ENCODE measurements at places on chromosomes 5 and 9.

- no peak for DNase-seq
- H3K27me3 ChIP-seq: peaks cover 9% of the 10 kb centered on the region
- H3K36me3 ChIP-seq: no peaks in the 10 kb centered on the region
- H3K4me1 ChIP-seq: no peaks in the 10 kb centered on the region
- H3K27ac ChIP-seq: no peak overlapping the region
Measured at GRCh38 chr9:69649566-69650250, 22.5 kb downstream of the APBA1 start.

GRCh38 chr9:94932652-94933510 lies 206.4 kb downstream of the AOPEP start:
- H3K36me3 ChIP-seq: peaks cover 1% of the 10 kb centered on the region
- no peak overlapping the region for H3K27ac ChIP-seq
- no peak for DNase-seq
- H3K4me3 ChIP-seq: no peak overlapping the region
- peaks cover 4% of the 10 kb centered on the region for H3K4me1 ChIP-seq
- H3K27me3 ChIP-seq: no peaks in the 10 kb centered on the region

- no peaks in the 10 kb centered on the region for H3K4me1 ChIP-seq
- H3K27ac ChIP-seq: no peak overlapping the region
- H3K36me3 ChIP-seq: no peaks in the 10 kb centered on the region
- H3K27me3 ChIP-seq: peaks cover 40% of the 10 kb centered on the region
- H3K4me3 ChIP-seq: no peak overlapping the region
- DNase-seq: no peak
Measured at GRCh38 chr5:123490974-123491373, 21.0 kb upstream of the CSNK1G3 start.

DNA sequence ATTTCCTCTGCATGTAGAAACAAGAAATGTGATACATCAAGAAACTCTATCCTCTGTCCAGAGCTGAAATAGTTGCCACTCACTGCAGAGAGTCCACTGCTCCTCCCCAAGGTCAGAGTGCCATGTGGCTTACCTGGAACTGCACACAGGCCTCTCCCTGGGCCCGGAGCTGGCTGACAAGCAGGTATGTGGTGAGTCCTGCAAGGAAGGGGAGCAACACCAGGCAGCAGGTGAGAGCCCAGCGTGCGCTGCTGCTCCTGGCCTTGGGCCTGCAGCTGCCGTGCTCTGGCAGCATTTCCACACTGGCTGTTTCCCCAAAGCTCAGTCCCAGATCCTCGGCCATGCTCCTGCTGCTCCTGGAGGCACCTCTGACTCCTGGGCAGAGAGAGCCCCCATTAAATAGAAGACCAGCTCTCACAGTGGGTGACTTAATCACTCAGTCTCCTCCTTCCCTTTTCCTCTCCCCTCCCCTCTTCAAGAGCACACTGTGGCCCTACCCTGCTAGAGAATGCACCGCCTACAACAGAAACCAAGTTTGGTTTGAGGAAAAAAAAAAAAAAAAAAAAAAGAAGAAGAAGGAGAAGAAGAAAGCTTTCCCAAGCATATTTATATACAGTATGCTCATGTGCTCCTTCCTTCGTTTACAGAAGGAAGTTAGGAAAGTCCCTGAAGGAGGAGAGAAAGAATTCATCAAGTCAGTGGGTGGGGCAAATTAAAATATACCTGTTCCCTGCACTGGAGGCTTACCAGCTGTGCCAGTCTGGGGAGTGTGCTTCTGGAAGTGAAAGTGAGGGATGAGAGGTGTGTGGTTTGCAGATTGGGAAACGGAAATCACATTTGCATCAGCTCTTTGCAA lies at the start of gene TNFSF15:
Gene TNFSF15, minus strand, starts transcription at position 370 of the 856 bp plus-strand sequence. Its CDS starts 27 bp downstream, at position 343.
- H3K4me1 ChIP-seq: peaks cover 48% of the 10 kb centered on the region
- H3K27me3 ChIP-seq: peaks cover 17% of the 10 kb centered on the region
- peak; percentile 80 for DNase-seq
- peak within 1 kb of the TSS; percentile 39 for H3K27ac ChIP-seq
- H3K36me3 ChIP-seq: peaks cover 12% of the 10 kb centered on the region

DNA sequence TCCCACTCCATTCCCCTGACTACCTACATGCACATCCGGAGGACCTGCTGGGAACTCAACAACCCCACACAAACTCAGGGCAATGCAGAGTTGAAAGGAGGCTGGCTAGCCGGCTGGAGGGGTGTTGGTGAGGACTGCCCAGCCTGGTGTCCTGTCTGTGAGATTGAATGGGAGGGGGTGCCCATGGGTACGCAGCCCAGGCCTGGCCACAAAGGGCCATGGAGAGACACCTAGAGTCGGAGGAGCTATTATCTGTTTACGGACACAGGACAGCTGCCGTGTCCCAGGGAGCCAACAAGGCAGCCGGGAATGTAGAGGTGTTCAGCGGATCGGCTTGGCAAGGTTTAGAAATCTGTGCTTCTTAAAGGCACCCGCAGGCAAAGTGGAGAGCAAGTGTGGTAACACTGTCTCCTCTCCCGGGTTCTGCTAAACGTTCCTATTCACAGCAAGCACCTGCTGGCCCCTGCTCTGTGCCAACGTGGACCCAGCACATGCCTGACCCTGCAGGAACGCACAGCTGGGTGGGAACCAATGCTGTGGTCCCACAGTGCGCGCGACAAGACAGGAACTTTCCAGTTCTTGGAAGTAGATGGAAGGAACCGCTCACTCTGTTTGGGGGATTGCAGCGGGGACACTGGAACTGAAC lies 166.7 kb downstream of the DAB2IP start:
- H3K4me1 ChIP-seq: no peaks in the 10 kb centered on the region
- no peaks in the 10 kb centered on the region for H3K36me3 ChIP-seq
- H3K27ac ChIP-seq: no peak overlapping the region
- DNase-seq: no peak
- H3K27me3 ChIP-seq: no peaks in the 10 kb centered on the region
- no peak overlapping the region for H3K4me3 ChIP-seq

- H3K36me3 ChIP-seq: no peaks in the 10 kb centered on the region
- no peaks in the 10 kb centered on the region for H3K4me1 ChIP-seq
- H3K27ac ChIP-seq: no peak overlapping the region
Measured at GRCh38 chr5:88932541-88932940, 49.6 kb upstream of the MEF2C start.

- H3K27ac ChIP-seq: no peak overlapping the region
- no peaks in the 10 kb centered on the region for H3K36me3 ChIP-seq
- no peak for DNase-seq
- H3K27me3 ChIP-seq: no peaks in the 10 kb centered on the region
Measured at GRCh38 chr9:81552581-81552991, 136.8 kb downstream of the TLE1 start.

- H3K36me3 ChIP-seq: no peaks in the 10 kb centered on the region
- no peak for DNase-seq
- H3K4me3 ChIP-seq: no peak overlapping the region
- H3K27me3 ChIP-seq: no peaks in the 10 kb centered on the region
- no peak overlapping the region for H3K27ac ChIP-seq
- H3K4me1 ChIP-seq: no peaks in the 10 kb centered on the region
Measured at GRCh38 chr5:92800365-92800764, 780.7 kb downstream of the NR2F1-AS1 start.

GRCh38 chr9:80147866-80148265 lies 576.1 kb downstream of the TLE4 start:
- no peak for DNase-seq
- no peaks in the 10 kb centered on the region for H3K27me3 ChIP-seq
- H3K4me3 ChIP-seq: no peak overlapping the region
- no peaks in the 10 kb centered on the region for H3K36me3 ChIP-seq

GRCh38 chr5:167822241-167822640 lies 469.2 kb upstream of the WWC1 start:
- no peak for DNase-seq
- H3K4me3 ChIP-seq: no peak overlapping the region
- H3K36me3 ChIP-seq: no peaks in the 10 kb centered on the region
- no peak overlapping the region for H3K27ac ChIP-seq
- no peaks in the 10 kb centered on the region for H3K4me1 ChIP-seq
- no peaks in the 10 kb centered on the region for H3K27me3 ChIP-seq

DNA sequence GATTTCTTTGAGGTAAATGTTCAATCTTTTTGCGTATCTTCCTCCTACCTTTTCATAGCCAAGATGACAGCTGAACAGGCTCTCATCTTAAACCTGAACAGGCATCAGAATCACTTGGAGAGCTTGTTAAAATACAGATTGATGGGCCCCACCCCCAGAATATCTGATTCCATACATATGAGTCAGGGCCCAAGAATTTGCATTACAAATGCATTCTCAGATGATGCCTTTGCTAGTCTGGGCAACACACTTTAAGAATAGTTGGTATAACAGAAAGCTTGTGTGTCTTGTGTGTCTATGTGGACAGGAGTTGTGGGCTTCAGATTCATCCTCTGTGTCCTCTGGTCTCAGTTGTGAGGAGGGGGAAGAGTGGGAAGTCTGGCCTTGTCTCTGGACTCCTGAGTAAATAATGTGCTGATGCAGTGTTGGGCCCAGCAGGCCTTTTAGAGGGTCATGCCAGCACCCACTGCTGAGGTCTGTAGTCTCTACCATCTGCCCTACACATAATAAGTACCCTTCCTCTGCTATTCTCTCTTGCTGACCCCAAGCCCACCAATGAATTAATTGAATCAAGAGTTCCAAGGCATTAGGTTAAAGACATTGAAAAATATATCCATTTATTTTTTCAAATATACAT lies 43.1 kb downstream of the PTCD2 start:
- peaks cover 3% of the 10 kb centered on the region for H3K4me1 ChIP-seq
- no peak overlapping the region for H3K4me3 ChIP-seq
- H3K36me3 ChIP-seq: peaks cover 36% of the 10 kb centered on the region
- no peak overlapping the region for H3K27ac ChIP-seq
- no peak for DNase-seq

DNA sequence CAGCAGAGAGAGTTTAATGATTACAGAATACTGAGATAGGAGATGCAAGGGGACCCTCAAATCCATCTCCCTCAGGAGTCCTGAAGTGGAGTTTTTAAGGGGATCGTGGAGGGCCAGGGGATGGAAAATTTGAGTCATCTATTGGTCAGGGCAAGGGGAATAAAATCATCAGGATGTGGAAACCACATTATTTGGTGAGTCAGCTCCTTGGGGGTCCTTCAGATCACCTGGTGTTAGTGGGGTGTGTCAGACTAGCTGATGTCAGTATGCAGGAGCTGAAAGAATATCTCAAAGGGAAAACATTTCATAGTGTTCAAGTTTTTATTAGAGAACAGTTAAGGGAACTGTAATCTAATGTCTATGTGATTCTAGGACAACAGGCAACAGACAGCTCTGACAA lies 183.0 kb upstream of the FTMT start:
- H3K36me3 ChIP-seq: no peaks in the 10 kb centered on the region
- no peak overlapping the region for H3K4me3 ChIP-seq
- no peaks in the 10 kb centered on the region for H3K27me3 ChIP-seq
- no peaks in the 10 kb centered on the region for H3K4me1 ChIP-seq
- no peak for DNase-seq
- H3K27ac ChIP-seq: no peak overlapping the region

DNA sequence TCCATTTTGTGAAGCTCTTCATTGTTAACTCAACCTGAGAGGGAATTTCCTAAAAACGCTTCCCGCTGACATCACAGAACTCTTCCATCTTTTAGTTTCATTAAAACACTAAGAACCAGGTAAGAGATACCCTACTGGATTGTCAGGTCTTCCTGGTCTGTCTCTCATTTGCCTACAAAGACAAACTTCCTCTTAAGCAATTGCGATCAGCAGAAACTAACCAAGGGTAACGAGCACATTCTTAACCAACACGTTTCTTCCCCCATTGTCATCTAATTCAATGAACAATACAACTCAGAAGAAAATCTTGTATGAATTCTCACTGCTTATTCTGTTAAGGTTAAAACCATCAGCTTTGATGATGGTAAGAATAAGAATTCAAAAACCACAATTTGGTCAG lies 6.6 kb downstream of the FBXW11 start:
- H3K27ac ChIP-seq: no peak overlapping the region
- H3K4me1 ChIP-seq: peaks cover 51% of the 10 kb centered on the region
- no peak overlapping the region for H3K4me3 ChIP-seq
- peaks cover 21% of the 10 kb centered on the region for H3K36me3 ChIP-seq
- no peak for DNase-seq

DNA sequence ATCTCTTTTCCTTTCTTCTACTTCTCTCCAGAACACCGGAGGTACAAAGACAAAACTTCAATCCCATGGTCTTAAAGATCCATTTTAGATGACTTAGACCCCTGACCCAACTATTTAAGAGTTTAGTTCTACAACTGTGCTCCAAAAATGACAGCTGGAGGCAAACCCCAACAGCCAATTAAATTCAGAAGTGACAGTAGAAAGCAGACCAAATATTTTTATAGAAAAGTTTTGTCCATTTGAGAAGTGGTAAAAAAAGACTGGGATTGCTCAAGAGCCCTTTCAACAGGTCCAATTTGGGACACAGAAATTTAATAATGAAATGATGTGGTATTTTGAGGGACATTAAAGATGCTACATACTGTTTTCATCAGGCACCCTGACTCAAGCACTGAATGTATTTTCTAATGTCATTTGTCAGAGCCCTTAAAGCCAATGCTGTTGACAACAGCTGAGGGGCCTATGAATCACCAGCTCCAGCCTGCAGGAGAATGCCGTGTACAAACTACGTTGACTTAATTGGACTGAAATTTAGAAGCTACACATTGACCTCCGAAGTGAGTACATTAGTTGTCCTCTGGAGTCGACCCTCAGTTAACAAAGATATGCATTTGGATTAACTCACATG lies 147.5 kb upstream of the PIK3R1 start:
- no peaks in the 10 kb centered on the region for H3K36me3 ChIP-seq
- H3K4me3 ChIP-seq: no peak overlapping the region
- peaks cover 1% of the 10 kb centered on the region for H3K27me3 ChIP-seq
- DNase-seq: no peak

- H3K4me3 ChIP-seq: no peak overlapping the region
- DNase-seq: no peak
- H3K4me1 ChIP-seq: peaks cover 10% of the 10 kb centered on the region
- no peaks in the 10 kb centered on the region for H3K36me3 ChIP-seq
- peaks cover 12% of the 10 kb centered on the region for H3K27me3 ChIP-seq
Measured at GRCh38 chr5:172439785-172440477, 14.4 kb downstream of the SH3PXD2B start.

DNA sequence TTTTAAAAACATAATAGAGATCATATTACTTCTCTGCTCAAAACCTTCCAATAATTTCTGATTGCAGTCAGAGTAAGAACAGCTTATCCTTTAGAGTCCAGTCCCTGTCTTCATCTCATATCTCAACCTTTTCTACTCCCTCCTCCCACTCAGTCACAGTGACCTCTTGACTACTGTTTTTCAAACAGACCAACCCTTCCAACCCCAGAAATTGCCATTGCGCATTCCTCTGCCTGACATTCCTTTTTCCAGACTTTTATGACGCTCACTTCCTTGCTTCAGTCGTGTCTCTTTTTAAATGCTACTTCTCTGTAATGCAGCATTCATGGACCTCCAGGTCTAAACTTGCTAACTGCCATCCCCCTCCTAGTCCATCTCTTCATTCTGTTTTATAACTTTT lies 800.5 kb downstream of the BRINP1 start:
- no peaks in the 10 kb centered on the region for H3K36me3 ChIP-seq
- no peaks in the 10 kb centered on the region for H3K27me3 ChIP-seq
- no peak overlapping the region for H3K27ac ChIP-seq
- H3K4me3 ChIP-seq: no peak overlapping the region

Data from activated CD4-positive, alpha-beta T cell treated with anti-CD3 and anti-CD28 coated beads, Interleukin-2, amount 10 ng/mL, durations not matched to agents 24 days and 14 days (primary cell).